ENCODE measurements at places on chromosomes 1 and 21.

DNA sequence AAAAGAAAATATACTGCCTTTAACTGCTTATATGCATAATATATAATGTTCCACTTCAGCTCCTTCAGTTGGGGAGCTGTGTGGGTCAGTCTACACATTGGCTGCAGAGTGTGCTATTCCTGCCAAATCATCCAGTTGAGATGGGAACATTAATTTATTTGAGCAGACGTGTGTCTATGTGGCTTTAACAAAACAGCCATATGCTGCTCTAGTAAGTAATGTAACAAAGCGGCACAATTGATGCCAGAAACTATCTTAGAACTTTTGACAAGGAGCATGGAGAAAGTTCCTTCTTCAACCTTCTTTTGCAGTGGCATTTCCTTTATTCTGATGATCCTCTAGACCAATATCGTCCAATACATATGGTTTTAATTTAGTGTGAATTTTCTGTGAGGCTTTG lies 285.9 kb upstream of the C1orf87 start:
- DNase-seq = no peak

- DNase-seq = no peak
Measured at GRCh38 chr1:54716299-54717047, 812 bp downstream of the TTC4 start.

- no peak for DNase-seq
Measured at GRCh38 chr1:121595089-121595488, 410.3 kb downstream of the SRGAP2C start.

DNA sequence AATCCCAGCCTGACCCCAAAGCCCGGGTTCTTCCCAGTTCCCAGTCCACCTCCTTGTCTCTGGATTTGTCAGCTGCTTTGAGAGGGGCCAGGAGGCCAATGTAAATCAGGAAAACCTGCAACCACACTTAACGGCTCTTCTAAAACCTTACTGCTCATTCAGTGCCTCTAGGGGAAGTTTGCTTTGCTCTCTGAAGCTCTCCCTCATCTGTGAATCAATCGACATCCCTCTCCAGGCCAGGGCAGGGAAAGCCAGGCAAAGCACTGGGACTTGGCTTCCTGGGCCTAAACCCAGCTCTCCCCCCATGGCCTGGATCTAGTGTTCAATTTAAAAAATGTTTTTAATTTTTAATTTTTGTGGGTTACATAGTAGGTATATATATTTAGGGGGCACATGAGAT lies 9.3 kb downstream of the NKAIN1 start:
- no peak for DNase-seq

- DNase-seq = no peak
Measured at GRCh38 chr1:175922254-175922881, 179.0 kb upstream of the TNR start.

DNA sequence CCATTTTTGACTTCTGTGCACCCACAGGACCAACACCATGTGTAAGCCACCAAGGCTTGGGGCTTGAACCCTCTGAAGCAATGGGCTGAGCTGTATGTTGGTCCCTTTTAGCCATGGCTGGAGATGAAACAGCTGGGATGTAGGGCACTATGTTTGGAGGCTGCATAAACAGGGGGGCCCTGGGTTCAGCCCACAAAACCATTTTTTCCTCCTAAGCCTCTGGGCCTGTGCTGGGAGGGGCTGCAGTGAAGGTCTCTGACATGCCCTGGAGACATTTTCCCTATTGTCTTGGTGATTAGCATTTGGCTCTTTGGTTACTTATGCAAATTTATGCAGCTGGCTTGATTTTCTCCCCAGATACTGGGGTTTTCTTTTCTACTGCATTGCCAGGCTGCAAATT lies 144.9 kb downstream of the ZNF326 start:
- DNase-seq = no peak

DNA sequence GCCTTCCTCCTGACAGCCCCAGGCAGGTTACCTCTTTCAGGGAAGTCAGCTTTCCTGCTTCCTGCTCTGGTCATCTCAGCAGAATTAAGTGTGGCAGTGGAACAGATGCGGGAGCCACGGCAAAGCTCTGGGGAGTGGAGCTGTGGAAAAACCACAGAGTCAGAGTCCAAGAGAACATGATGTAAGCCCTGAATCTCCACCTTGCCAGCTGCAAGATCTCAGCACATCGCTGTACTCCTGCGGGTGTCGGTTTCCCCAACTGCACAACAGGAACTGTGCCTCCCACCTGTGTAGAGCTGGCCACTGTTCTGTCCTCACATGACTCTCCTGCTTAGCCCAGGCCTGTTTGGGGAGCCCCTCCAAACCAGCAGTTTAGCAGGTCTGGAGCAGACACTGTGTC lies 123.7 kb downstream of the MATN1 start:
- no peak for DNase-seq

GRCh38 chr1:152398812-152399698 lies 15.0 kb downstream of the CRNN start:
- DNase-seq = peak; percentile 1

GRCh38 chr1:230594214-230594773 lies 48.0 kb upstream of the COG2 start:
- DNase-seq = no peak

DNA sequence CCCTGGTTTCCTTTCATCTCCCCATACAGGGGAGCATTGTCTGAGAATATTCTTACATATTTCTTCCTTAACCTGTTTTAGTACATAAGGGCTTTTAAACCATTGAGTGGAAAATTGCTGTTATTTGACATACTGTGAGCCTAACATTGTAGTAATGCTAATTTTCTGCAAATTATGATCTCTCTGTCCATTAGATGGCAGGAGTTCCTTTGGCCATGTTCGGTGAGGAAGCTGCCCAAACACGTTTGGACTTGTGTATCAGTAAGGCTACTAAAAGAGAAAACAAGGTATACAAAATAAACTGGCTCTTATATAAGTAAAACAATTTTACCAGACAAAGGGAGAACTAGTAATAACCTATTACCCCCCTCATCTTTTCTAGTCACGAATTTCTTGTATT lies 29.2 kb downstream of the CDC7 start:
- no peak for DNase-seq

GRCh38 chr1:6116137-6116536 lies 64.0 kb downstream of the CHD5 start:
- no peak for DNase-seq

DNA sequence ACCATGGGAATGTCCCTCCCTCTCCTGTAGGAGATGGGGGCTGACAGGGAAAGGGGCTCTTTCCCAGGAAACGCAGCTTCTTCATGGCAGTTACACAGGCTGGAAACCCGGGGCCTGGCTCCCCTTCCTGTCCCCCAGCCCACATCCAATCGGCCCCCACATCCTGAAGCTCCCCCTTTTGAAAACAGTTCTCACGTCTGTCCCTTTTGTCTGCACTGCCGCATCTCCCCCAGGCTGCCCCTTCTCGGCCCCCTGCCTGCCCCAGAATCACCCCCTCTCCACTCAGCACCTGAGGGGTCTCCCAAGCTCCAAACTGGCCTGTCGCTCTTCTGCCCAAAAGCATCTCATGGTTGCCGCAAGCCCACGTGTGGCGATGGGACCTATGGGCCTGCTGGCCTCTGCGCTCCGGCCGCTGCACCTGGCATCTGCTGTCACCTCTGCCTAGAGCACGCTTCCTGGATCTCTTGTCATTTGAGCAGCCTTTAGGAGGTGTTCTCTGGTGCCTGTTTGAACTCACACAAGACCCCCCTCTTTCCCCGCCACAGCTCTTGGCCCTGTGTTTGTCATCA lies 867 bp downstream of the SLC1A7 start:
- DNase-seq = no peak

DNA sequence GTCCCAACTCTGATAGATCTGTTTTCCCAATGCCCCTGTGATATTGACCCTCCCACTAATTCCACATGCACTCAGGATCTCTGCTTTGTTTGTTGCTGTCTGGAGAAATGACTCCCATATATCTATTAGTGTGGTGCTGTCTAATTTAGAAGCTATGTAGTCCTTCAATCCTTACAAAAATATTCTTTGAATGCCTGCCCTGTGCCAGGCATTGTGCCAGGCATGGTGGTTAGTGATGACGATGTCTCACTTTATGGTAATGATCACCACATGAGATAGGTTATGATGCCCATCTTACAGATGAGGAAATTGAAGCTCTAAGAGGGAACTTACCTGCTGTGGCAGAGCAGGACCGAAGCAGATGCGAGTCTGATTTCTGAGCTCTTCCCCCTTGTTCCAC lies 12.9 kb downstream of the MYOG start:
- no peak for DNase-seq

DNA sequence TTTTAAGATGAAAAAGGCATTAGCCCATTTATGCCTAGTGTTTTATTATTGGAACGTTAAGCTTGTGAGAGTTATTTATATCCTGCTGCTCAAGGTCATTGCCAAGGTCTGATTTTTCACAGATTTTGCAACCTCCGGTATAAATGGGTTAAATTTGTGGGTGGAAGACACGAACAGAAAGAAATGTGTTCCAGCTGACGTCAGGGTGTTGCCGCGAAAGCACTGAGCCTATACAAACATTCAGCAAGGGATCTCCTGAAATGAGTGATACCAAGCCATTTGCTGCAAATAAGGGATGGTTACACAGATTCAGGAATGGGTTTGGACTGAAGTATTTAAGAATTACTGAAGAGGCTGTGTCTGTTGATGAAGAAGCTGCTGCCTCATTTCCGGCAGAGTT lies 32.2 kb downstream of the TMED5 start:
- DNase-seq = no peak

- DNase-seq = no peak
Measured at GRCh38 chr1:56150441-56151215, 428.7 kb downstream of the PLPP3 start.

- DNase-seq = no peak
Measured at GRCh38 chr1:238690415-238690814, 696.0 kb upstream of the CHRM3 start.

GRCh38 chr1:23282957-23283356 lies 61.1 kb downstream of the HNRNPR start:
- no peak for DNase-seq

DNA sequence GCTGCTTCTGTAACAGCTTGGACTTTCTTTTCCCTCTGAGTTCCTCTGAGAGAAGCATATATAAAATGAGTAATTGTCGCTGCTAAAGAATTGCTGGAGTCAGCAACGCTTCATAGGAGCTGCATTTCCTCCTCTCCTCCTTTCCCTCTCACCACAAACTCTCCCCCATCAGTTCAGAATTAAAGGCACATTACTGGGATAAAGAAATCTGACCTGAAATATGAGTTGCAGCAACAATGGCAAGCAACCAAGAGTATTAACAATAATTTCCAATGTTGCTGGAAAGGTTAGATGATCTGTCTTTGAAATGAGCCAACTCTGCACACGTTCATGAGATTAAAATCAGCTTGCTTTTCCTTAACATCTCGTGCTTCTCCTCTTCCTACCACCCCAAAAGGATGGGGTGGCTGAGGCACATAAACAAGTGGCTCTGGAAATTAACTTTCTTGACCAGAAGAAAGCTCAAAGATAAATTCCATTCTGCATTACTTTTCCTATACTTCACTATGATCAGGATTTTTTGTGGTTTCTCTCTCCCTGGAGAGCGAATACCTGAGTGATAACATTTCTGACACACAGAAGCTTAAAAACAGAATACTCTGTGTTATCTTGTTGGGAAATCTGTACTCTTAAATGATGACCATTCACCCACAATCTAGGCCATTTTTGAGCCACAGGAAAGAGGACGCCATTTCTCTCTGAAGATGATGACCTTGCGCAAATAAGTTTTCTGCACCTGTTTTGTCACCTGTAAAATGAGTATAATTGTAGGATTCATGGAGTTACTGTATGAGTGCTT lies 90.2 kb downstream of the TGFBR3 start:
- DNase-seq = no peak

- DNase-seq = peak; percentile 96
Measured at GRCh38 chr1:32351399-32352238, 10.7 kb downstream of the FAM229A start.

GRCh38 chr1:25537153-25537831 lies 6.1 kb upstream of the LDLRAP1 start:
- DNase-seq = no peak

DNA sequence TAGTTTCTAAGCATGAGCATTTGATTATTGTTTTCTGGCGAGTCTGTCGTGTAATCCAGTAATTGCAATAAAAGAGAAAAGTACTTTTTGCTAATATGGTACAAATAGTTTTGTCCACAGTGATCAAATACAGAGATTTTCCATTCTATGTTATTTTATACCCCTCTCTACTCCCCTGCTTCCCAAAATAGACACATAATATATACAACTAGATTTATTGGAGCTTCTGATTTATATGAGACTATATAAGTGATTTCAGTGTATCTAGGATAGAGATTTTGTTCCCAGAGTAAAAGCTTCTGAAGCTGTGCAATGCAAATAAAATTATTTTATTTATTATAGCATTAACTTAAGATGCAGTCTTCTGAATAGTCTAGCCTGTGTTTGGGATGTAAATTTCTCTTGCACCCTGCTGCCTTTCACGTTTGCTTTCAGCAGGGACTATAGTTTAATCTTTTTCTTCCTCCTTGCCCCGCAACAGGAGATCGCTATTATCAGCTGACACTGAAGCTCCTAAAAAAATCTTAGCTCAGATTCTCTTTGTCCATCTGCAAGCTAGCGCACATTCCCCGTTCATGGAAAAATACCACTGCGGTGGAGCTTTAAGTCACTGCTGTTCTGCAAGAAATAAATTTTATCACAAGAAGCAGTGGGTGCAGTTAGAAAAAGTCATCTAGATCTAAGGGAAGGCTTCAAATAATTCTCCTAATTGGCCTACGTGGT lies 273.3 kb downstream of the DISC1 start:
- no peak for DNase-seq

DNA sequence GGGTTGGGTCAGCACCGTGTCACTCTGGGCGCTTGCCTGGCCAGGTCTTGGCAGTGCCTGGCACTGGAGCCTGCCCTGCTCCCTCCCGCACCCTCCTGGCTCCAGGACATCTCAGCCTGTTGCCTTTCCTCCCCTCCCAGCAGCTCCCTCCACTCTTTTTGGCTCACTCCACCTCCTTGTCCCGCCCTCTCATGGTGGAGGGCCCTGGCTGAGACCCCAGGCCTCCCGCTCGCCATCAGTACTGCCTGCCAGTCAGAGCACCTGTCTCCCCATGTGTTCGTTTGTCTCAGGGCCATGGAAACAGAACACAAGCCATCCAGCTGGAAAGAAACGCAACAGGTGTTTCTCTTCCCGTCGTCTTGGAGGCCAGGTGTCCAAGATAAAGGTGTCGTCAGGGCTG lies 61.0 kb downstream of the B3GALT5 start:
- DNase-seq = no peak

DNA sequence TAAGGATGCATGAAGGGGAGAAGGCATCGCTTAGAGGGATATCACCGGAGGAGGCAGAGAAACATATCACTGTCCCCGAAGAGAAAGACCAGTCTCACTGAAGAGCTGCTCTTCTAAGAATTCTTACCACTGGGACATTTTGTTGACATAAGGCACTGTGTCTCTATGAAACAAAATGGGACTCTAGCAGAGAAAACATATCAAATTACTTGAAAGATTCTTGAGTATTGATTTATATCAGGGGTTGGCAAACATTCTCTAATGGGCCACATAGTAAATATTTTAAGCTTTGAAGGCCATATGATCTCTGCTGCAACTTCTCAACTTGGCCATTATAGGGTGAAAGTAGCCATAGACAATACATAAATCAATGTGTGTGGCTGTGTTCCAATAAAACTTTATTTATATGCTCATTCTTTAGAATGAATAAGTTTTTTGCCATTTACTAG lies 41.0 kb upstream of the GREM2 start:
- DNase-seq = peak; percentile 22

GRCh38 chr1:221098471-221099405 lies 219.5 kb downstream of the HLX start:
- no peak for DNase-seq

- DNase-seq = no peak
Measured at GRCh38 chr1:79037085-79037484, 30.6 kb upstream of the ADGRL4 start.

- DNase-seq = no peak
Measured at GRCh38 chr1:117636637-117637425, 31.0 kb downstream of the TENT5C start.
